Aorta (tissue), 5 donors: ENCODE measurements at places on chromosomes 2 and 18. TPM values are rescaled to one million over a fixed set of nuclear protein-coding genes. Genes with fewer than 3 reads are reported as not detected.

GRCh38 chr2:119049968-119050704 lies 108.1 kb downstream of the MARCO start:
- H3K36me3 ChIP-seq, result no peaks in the 10 kb centered on the region
- H3K27me3 ChIP-seq, result no peaks in the 10 kb centered on the region
- H3K4me3 ChIP-seq, result no peak overlapping the region
- no peak for DNase-seq

DNA sequence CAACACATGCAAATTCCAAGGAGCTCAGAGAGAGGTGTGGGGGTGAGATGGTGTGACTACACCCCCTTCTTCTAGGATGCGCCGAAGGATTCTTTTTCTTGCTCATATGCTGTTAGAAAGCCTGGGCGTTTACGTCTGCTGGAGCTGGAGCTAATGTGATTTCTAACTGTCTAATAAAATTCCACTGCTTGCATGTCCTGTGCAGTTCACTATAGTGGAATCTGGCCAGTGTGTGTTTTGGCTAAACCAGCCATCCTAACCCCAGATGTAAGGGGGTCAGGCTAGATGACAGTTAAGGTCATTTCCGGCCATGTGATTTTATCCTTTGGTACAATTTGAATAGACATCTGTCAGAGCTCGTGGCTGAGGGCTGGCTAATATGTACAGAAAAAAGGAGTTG lies 194.1 kb downstream of the PRKCE start:
- no peak overlapping the region for H3K27ac ChIP-seq
- peaks cover 3% of the 10 kb centered on the region for H3K4me1 ChIP-seq
- no peaks in the 10 kb centered on the region for H3K36me3 ChIP-seq
- no peak overlapping the region for H3K4me3 ChIP-seq
- no peaks in the 10 kb centered on the region for H3K27me3 ChIP-seq
- DNase-seq, result no peak

DNA sequence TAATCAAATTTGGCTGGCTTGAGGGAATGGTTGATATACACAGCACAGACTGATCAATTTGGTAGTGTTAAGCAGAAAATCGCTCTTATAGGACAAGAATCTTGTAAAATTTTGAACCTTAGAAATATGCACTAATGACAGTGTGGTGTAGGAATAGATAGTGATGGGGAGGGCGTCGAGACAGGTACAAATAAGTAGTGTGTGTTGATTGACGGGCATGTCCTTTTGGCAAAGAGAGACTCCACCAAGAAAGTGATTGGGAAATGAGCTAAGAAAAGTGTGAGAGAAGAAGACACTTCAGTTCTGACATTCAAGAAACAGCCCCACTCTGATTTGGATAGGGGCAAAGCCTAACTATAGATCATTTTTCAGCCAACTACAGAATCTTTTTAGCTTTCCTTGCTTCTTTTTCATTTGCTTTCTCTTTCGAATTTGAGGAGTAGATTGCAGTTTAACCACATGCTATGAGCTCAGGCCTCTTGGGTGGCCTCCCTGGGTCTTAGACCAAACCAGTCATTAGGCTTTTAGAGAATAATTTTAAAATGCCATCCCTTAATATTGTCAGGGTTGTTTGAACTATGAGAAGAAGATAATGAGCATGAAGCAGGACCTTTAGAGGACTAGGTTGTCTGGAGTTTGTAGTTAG lies 127.1 kb downstream of the CERS6 start:
- no peaks in the 10 kb centered on the region for H3K36me3 ChIP-seq
- DNase-seq, result no peak
- H3K4me1 ChIP-seq, result no peaks in the 10 kb centered on the region

GRCh38 chr2:84527137-84528129 lies 11.1 kb downstream of the DNAH6 start:
- H3K36me3 ChIP-seq, result no peaks in the 10 kb centered on the region
- H3K27ac ChIP-seq, result no peak overlapping the region
- no peak for DNase-seq
- no peaks in the 10 kb centered on the region for H3K4me1 ChIP-seq
- no peaks in the 10 kb centered on the region for H3K27me3 ChIP-seq

DNA sequence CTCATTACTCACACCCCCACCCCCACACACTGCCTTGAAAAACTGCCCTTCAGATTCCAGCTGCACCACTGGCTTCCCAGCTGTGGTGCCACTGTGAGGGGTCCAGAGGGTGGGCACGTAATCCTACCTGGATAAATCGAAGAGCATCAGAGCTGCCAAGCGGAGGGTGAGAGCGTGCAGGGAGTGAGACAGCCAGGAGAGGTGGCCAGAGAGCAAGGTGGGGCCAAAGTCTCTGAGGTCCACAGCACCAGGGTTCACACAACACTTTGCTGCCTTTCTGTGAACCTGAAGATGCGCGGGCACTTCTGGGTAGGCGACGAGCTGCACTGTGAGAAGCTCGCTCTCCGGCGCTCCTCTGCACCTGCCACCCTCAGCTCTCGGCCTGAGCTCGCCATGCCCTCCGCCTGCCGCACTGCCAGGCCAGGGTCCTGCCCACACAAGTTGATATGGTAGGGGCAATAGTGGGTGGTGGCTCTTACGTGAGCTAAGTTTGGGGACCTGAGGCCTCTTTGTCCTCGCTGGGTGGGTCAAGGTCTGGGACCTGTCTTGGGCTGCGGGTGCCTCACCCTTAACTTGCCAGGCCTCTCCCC lies 83.9 kb downstream of the MARCO start:
- H3K4me1 ChIP-seq, result no peaks in the 10 kb centered on the region
- no peaks in the 10 kb centered on the region for H3K36me3 ChIP-seq
- H3K27me3 ChIP-seq, result no peaks in the 10 kb centered on the region
- DNase-seq, result no peak

- DNase-seq, result no peak
- H3K4me1 ChIP-seq, result peaks cover 4% of the 10 kb centered on the region
Observed at GRCh38 chr2:209472112-209472832, 48.4 kb downstream of the MAP2 start.

DNA sequence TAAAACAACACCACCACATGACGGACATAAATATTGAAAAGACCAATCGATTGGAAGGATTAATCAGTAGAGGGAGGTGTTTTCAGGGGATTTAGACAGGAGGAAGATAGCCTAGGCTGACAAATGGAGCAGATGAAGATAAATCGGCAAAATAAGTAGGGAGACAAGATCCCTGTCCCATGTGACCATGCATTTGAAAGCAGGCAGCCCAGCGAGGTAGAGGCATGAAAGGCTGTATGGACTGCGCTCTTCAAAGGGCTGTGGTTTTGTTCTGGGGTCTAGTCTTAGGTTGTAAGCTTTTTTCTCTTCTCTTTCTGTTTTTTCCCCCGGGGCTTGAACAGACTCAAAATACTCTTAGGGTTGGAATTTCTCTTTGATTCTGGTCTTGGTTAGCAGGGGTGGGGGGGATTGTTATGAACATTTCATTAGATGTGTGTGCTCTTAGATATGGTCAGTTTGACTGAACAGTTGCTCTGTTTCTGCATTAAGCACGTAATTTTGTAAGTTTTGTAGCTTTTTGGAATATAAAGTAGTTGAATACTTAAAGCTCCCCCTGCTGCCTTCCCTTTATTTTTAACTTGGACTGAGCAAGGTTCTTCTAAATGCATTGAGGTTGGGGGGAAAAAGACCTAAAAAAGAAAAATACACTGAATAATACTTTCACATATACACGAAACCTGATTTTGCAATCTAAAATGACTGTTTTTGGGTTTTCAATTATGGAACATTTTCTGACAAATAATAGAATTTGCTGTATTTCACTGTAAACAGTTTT lies 32.2 kb downstream of the ZNF532 start:
- no peaks in the 10 kb centered on the region for H3K36me3 ChIP-seq
- H3K4me1 ChIP-seq, result peaks cover 9% of the 10 kb centered on the region
- H3K27ac ChIP-seq, result no peak overlapping the region
- no peak overlapping the region for H3K4me3 ChIP-seq
- no peak for DNase-seq

The ACMSD gene
- total RNA-seq, result not detected

The FSHR gene
- not detected for total RNA-seq

The EHD3 gene
- 28.8 TPM for total RNA-seq

The ST8SIA5 gene
- 0.42 TPM for total RNA-seq

The DIPK1C gene
- not detected for total RNA-seq

The TMEM247 gene
- not detected for total RNA-seq
